H7 (cell line): ENCODE measurements at places on chromosomes 5 and 9. TPM values are rescaled to one million over a fixed set of nuclear protein-coding genes. Genes with fewer than 3 reads are reported as not detected.
A peak's percentile ranks its signal among the peaks of the same experiment; 100 is the strongest.

The GNPDA1 gene
- 72.2 and 87.0 TPM in 2 replicates for total RNA-seq

The GPRIN1 gene
- total RNA-seq, result 6.6 and 14.2 TPM in 2 replicates

The ECSCR gene
- total RNA-seq, result 4.6 and 6.4 TPM in 2 replicates

The POU5F2 gene
- 0.03 and 0.22 TPM in 2 replicates for total RNA-seq

The EIF4E1B gene
- total RNA-seq, result 0.33 and 0.97 TPM in 2 replicates

The MYORG gene
- 12.3 and 19.8 TPM in 2 replicates for total RNA-seq

DNA sequence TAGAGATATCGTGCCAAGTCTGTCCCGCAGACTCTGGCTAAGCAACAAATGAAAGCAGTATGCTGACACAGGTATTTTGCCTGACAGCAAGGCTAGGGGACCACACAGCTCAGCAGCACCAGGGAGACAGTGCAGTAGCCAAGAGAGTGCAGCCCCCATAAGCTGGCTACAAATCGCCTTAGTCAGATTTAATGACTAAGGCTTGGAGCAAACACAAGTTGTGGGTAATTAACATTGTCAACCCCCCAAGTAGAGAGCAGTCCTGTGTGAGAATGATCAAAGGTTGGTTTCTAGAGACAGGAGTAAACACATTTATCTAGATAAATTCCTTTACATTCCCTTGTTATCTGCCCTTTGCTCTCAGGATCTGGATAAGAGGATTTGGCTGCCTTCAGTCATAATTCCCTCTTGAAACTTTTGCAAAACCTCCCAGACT, 1434.5 kb upstream of the CDH6 start:
- DNase-seq, result no peak

DNA sequence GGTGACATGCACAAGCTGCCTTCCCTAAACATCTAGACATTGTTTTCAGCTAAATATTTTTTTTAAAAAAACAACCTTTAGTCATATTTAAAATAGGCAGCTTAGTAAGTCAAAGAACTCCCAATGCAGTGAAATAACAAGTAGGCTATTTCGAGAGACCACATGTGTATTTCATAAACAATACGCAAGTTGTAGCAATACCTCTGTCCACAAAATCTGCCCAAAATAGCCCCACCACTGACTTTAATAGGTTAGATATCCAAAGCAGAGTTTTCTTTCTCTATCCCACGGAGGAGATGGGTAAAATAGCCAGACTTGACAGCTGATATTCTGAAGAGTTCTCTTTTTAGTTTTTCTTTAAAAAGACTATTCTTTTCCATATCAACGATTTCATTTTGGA, 1.2 kb downstream of the SLC24A2 start:
- DNase-seq, result no peak

DNA sequence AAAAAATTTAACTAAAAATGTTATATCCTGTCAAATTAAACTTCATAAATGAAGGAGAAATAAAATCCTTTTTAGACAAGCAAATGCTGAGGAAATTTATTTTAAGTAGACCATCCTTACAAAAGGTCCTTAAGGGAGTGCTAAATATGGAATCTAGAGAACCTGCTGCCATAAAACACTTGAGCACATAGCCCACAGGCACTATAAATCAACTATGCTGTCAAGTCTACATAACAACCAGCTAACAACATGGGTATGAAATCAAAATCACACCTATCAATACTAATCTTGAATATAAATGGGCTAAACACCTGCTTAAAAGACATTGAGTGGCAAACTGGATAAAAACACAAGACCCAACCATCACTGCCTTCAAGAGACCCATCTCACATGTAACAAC, 15.1 kb upstream of the PRSS3 start:
- no peak for DNase-seq

DNA sequence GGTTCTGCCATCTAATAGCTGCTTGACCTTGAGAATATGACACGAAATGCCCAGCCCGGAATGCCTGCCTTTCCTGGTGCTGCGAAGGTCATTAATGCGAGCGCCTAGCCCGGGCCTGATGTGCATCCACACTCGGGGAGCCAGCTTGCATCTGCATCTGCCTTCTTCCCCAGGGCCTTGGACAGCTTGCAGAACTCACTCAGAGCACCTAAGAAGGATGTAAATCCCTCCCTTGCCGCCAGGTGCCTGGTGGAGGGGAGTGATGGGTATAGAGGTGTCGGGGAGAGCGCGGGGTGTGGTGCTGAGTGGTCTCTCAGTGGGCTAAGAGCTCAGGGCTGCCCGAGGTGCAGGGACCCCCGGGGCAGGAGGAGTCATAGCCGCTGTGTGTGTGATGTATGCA, 127.2 kb downstream of the MRPL36 start:
- peak; percentile 83 for DNase-seq

DNA sequence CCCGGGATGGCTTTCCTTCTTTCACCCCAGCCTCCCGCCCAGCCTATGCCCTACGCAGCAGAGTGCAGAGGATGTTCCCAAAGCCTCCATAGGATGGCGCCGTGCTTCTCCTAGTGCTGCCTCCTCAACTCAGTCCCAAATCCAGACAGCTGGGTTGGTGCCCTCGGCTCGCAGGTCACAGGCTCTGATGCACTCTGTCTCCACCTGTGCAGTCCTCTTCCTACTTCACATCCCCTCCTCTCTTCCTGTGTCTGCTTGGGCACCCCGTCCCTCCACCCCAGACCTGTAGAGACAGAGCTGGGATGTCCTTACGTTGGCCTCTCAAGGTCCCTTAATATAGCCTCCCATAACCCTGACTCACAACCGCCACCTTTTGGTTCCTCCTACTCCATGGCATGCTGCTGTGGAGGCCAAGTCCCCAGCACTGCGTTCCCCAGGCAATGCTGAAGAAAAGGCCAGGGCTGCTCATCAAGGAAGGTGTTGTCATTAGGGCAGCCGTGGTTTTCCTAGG, 314.4 kb downstream of the GADD45G start:
- DNase-seq, result peak; percentile 75

DNA sequence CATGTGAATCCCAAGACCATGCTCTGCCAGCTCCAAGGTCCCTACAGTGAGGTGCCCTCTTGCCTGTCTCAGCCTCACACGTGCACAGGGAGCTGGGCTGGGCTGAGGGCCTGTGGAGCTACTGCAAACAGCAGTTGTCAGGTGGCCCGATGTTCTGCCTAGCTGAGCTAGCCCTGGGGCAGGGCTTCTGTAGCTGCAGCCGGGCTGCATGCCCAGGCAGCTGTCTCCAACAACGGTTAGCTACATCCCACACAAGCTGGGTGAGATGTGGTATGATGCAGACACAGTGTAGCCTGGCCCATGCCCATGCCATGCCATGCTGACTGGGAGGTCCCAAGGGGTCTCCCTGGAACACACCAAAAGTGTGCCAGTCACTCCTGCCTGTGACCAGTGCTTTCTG, 62.0 kb downstream of the MACROH2A1 start:
- no peak for DNase-seq

DNA sequence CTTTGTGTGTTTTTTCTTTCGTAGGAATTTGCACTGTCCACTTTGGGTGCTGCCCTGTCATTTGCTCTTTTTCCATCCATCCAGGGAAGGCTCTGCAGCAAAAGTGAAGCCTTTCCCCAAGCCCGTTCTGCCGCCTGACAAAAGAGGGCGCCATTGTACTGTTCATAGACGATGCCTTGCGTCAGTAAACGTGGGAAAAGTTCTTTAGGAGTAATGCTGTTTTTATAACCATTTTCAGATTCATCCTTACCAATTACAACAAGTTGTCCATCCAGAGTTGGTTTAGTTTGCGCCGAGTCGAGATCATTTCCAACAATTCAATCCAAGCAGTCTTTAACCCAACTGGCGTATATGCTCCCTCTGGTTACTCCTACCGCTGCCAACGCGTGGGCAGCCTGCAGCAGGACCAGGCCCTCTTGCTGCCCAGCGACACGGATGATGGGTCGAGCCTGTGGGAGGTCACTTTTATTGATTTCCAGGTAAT, 34.3 kb upstream of the RPS23 start:
- peak; percentile 58 for DNase-seq

DNA sequence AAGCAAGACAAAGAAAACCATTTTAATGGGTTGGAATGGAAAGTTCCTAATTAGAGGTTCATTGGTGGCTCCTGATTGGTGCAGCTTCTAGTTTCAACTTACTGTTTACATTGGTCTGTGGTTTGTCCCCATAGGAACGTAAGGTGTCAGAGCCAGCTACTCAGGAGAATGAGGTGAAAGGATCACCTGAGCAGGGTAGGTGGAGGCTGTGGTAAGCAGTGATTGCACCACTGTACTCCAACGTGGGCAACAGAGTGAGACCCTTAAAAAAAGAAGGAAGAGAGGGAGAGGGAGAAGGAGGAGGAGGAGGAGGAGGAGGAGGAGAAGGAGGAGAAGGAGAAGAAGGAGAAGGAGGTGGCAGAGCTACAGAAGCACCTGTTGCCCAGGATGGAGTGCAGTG, 30.4 kb downstream of the KCNIP1 start:
- no peak for DNase-seq

GRCh38 chr5:175677571-175677970, 19.7 kb downstream of the HRH2 start:
- no peak for DNase-seq

GRCh38 chr5:96426831-96427230, 6.2 kb downstream of the PCSK1 start:
- DNase-seq, result no peak

DNA sequence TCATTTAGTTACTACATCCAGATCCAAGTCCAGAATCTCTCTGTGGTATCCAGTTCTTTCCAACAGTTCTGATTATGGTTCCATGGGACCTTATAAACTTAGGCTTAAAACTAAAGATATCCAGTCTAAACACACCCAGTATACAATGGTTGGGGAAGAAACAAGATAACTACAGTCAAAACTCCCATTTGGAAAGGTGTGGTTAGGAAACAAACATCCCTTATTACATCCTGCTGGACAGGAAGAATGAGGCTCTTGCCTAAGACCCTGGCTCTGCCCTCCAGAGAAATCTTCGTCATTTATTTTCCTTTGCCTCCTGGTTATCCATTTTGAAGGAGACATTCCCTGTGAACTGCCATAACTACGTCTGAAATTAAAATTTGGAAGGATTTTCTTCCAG, 64.6 kb upstream of the EPB41L4A start:
- DNase-seq, result no peak

GRCh38 chr5:79305706-79306105, 69.8 kb downstream of the JMY start:
- DNase-seq, result no peak

- peak; percentile 16 for DNase-seq
Measured at GRCh38 chr5:88143693-88144218, 124.9 kb downstream of the TMEM161B start.

DNA sequence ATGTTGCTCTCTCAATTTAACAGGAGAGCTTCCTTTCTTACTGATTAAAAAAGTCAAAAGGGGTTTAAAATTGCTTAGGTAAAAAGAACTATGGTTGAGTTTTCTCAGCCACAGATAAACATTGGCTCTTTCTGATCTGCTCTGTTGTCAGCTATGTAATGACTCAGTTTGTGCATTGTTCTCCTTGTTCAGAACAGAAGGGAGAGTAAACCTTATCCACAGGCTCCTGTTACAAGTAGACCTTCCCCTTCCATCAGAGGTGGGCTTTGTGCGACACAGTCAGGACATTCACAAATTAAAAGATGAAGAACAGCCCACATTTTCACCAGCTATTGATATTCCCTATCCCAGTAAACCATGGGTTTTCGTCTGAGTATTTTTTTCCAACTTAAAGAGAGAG, 236.3 kb upstream of the SEMA6A start:
- DNase-seq, result no peak

GRCh38 chr5:33470544-33470943, 29.8 kb downstream of the TARS1 start:
- no peak for DNase-seq
